Renal cortex interstitium (tissue), 15 donors: ENCODE measurements at places on chromosomes 7 and 10. TPM values are rescaled to one million over a fixed set of nuclear protein-coding genes. Genes with fewer than 3 reads are reported as not detected.

The LMTK2 gene
- polyA plus RNA-seq, result 13.4 TPM

The FXYD4 gene
- polyA plus RNA-seq, result 5.5 TPM

GRCh38 chr7:4996696-4997222 is 37.8 kb upstream of the MMD2 start:
- DNase-seq, result no peak

GRCh38 chr7:102978284-102978683 is 65.5 kb downstream of the LRRC17 start:
- no peak for DNase-seq

The CAMK2B gene
- polyA plus RNA-seq, result 3.7 TPM

The GTF2I gene
- polyA plus RNA-seq, result 314 TPM
